ENCODE measurements at places on chromosomes 2 and 18. TPM values are rescaled to one million over a fixed set of nuclear protein-coding genes. Genes with fewer than 3 reads are reported as not detected.

The NAT8 gene
- total RNA-seq, result not detected

The TGIF1 gene
- total RNA-seq, result 131 TPM

The KCNG3 gene
- total RNA-seq, result 1.0 TPM

The COLEC11 gene
- 0.63 TPM for total RNA-seq

The ALPI gene
- not detected for total RNA-seq

The MC5R gene
- not detected for total RNA-seq

The ARL6IP6 gene
- total RNA-seq, result 19.4 TPM

The TMEM182 gene
- 3.7 TPM for total RNA-seq

The UGT1A5 gene
- not detected for total RNA-seq

The DOK1 gene
- total RNA-seq, result 4.1 TPM

The CCDC74B gene
- 6.1 TPM for total RNA-seq

The ERLEC1 gene
- 62.2 TPM for total RNA-seq

The SLC5A7 gene
- total RNA-seq, result not detected

The TSPYL6 gene
- not detected for total RNA-seq

The FKBP1B gene
- 10.1 TPM for total RNA-seq

The KYNU gene
- total RNA-seq, result 276 TPM

The NCL gene
- total RNA-seq, result 767 TPM

The SPP2 gene
- not detected for total RNA-seq

The FRZB gene
- total RNA-seq, result 0.07 TPM

The ZC3H8 gene
- total RNA-seq, result 13.8 TPM

The GALR1 gene
- not detected for total RNA-seq

The GPAT2 gene
- not detected for total RNA-seq

The HADHB gene
- total RNA-seq, result 84.7 TPM
